ENCODE measurements at places on chromosomes 6 and 20.

GRCh38 chr6:10561611-10562199, 40.6 kb downstream of the GCNT2 start:
- H3K27ac ChIP-seq: no peak overlapping the region
- H3K36me3 ChIP-seq: no peaks in the 10 kb centered on the region
- no peak for DNase-seq
- H3K27me3 ChIP-seq: peaks cover 7% of the 10 kb centered on the region
- peaks cover 39% of the 10 kb centered on the region for H3K4me1 ChIP-seq

DNA sequence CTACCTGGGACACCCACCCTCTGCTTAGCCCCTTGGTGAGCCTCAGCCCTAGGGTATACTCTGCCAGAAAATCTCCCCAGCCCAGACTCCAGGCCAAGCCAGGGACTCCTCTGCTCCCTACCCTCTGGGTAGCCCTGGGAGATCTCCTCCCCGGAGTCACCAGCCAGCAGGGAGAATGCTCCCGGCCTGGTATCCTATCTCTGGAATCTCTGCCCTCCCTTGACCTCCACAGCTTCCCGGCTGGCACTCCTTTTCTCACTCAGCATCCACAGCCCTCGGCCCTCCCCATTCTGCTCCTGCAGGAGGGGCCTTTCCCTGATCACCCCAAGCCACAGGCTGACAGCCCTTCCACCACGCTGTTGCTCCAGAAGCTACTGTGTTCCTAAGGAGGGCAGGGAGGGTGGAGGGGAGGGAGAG, 22.6 kb downstream of the NOL4L start:
- H3K4me3 ChIP-seq: no peak overlapping the region
- H3K36me3 ChIP-seq: no peaks in the 10 kb centered on the region

DNA sequence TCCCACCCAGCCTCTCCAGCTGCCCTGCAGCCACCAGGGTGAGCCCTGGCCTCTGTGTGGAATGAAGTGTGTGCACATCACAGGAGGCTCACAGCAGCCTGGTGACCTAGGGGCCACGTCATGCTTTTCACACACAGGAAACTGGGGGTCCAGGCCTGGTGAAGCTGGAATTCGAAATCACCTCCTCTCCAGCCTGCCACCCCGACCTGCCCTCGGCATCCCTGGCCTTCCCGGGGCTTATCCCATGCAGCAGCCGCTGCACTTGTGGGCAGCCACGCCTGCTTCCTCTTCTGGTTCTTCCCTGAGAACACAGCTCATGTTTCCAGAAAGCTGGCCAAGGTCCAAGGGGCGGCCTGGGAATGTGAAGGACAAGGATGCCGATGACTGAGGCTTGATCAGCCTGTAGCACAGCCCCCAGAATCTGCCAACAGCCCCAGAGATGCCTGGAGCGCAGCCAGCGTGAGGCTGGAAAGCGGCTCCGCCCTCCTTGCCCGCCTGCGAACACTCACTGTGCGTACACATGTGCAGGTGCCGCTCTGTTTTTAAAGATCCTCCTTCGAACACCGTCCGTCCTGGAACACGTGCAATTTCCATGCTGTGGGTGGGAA, 4.2 kb upstream of the NTSR1 start:
- peak overlapping the region; percentile 60 for H3K27ac ChIP-seq
- H3K36me3 ChIP-seq: no peaks in the 10 kb centered on the region
- H3K27me3 ChIP-seq: peaks cover 37% of the 10 kb centered on the region

GRCh38 chr20:17808357-17808756, 108.6 kb downstream of the BANF2 start:
- DNase-seq: peak; percentile 50
- no peaks in the 10 kb centered on the region for H3K36me3 ChIP-seq
- peak overlapping the region; percentile 86 for H3K27ac ChIP-seq
- peaks cover 42% of the 10 kb centered on the region for H3K4me1 ChIP-seq
- H3K4me3 ChIP-seq: no peak overlapping the region

Measured in left ventricle myocardium inferior (tissue), 1 donor.